ENCODE measurements at places on chromosomes 6 and 20.

DNA sequence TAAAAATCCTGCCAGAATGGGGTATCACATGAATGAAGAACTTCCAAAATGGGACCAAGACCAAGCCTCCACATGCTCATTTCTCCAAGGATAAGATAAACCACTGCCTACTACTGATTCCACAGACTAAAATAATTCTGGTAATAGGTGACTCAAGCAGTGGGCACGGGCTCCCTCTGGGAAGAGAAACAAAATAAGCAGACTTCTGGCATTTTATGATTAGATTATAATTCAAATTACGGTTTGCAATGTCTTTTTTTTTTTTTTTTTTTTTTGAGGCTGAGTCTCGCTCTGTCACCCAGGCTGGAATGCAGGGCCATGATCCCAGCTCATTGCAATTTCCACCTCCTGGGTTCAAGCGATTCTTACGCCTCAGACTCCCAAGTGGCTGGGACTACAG, 16.0 kb downstream of the UQCC1 start:
- DNase-seq, result no peak

GRCh38 chr20:8777911-8778310, 291.0 kb upstream of the PLCB4 start:
- DNase-seq, result no peak

DNA sequence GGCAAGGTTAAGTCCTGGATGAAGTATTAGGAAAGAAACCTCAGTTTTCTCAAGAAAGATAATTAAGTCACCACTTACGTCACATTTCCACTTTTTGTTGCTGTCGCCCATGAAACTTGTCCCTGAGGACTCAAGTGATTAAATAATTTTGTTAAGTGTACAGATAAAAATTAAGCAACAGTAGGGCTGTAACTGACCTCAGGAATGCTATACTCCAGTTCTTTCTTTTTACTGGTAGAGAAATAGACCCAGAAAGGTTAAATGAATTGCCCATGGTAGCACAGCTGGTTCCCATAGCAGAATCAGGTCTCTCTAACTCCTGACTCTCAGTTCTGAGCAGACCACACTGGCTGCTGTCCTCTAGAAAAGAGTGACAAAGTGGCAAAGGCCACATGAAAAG, 54.5 kb downstream of the CLIC5 start:
- no peak for DNase-seq

- no peak for DNase-seq
Observed at GRCh38 chr6:150499882-150500312, 99.8 kb upstream of the PLEKHG1 start.

DNA sequence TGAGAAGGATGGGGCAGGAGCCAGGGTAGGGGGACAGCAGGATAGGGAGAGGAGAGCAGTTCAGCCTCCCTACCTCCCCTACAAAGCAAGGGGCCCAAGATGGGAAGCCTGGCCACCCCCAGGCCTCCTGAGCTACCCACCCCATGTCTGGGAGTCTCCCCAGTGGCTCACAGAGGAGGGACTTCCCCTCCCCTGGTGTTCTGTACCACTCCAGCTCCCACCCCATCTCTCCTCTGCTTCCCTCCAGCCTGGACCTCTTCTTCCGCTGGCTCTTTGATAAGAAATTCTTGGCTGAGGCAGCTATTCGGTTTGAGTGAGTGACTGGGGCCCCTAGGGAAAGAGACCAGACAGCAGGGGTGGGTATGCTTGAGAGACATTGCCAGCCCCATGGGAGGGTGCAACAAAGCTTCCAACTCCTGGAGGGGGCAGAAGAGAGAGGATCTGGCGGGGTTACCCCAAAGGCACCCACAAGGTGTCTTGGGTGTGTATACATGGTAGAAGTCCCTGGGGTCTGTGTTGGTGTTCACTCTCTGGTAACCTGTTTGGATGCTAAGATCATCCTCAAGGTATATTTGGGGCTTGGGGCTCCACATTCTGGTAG, 8.2 kb upstream of the CAPN11 start:
- no peak for DNase-seq

- peak; percentile 4 for DNase-seq
Observed at GRCh38 chr6:154414021-154414813, 57.6 kb upstream of the IPCEF1 start.

- DNase-seq, result no peak
Observed at GRCh38 chr20:54368570-54368969, 106.8 kb upstream of the DOK5 start.

- DNase-seq, result no peak
Observed at GRCh38 chr6:744666-745353, 51.9 kb upstream of the EXOC2 start.

GRCh38 chr6:53300656-53301551, 47.8 kb downstream of the ELOVL5 start:
- peak; percentile 56 for DNase-seq

GRCh38 chr20:19539191-19539590, 218.9 kb upstream of the RIN2 start:
- no peak for DNase-seq

All from CD4-positive, alpha-beta T cell treated with Interleukin-1 beta for 1 hour (primary cell).